Stromal cell of bone marrow (primary cell): ENCODE measurements at places on chromosomes 3 and 15.

- no peak for DNase-seq
Observed at GRCh38 chr3:85853805-85854204, 895.0 kb downstream of the CADM2 start.

DNA sequence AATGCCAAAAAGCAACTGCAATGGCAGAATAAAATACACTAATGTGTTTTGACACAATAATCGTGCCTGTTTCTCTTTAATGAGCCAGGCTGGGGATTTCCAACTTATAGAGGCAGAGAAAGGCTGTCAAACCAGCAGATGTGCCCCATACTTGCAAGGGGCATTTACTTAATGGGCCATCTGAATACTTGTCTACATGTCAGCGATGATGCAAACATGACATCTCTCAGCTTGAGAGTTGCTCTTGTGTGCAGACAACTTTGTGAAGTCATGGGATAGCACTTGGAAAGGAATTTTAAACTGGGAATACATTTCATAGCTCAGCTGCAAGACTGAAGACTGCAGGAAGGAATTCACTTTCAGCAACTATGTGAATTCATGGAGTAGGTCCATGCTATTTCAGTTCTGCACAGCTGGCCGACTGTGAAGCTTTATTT lies 127.4 kb upstream of the ADAMTS9 start:
- DNase-seq, result no peak

- no peak for DNase-seq
Observed at GRCh38 chr15:68206711-68207151, 1.6 kb upstream of the CALML4 start.

DNA sequence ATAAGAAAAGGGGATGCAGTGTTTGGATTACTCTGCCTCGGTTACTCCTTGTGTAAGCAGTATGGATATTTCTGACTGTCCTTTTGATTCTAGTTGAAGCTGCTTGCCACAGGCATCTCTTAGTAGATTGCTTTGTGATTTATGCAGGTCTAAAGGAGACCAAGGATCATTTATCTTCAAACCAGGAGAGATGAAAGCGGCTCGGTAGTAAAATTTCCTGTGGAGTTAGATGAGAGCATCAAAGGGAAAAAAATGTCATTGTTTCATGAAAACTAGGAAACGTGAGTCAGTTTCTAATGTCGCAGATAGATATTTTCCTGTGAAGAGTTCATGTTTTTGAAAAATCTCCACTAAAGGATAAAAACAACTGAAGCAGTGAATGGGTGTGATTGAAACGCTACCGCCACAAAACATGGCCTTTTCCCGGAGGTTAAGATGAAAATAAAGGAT lies 254.0 kb upstream of the TBL1XR1 start:
- DNase-seq, result no peak

- no peak for DNase-seq
Observed at GRCh38 chr3:45497963-45498362, 96.6 kb upstream of the LIMD1 start.

DNA sequence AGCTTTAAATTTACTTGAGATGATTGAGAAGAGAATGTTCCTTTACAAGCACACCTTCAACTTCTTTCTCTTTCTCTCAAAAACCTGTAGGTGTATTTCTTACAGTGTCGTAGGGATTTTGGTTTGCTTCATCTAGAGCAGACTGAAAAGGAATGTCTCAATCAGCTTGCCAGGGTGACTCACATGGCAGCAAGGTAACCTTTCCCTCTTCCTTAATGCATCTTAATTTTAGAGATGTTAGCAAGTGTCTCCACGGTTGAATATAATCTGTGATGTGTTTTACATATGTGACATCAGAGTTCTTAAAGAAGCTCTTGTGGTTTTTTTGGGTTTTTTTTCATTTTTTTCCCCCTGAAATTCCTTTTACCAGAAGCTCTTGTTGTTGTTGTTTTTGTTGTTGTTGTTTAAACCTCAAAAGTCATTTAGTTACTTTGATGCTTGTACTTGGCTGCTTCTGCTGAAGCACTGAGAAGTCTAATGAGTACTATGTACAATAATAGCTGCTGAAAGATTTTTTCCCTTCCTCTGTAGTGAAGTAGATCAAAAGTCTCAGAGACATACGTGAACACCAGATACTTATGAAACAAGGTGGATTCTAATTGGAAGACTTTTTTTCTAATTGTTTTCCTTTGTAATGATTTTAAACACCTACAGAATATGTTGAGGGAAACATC lies 83.1 kb downstream of the RETNLB start:
- no peak for DNase-seq

DNA sequence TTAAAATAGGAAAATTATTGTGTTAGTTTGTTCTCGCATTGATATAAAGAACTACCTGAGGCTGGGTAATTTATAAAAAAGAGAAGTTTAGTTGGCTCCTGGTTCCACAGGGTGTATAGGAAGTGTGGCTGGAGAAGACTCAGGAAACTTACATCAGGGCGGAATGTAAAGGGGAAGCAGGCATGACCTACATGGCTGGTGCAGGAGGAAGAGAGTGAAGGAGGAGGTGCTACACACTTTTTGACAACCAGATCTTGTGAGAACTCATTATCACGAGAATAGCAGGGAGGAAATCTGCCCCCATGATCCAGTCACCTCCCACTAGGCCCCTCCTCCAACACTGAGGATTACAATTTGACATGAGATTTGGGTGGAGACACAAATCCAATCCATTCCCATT lies 490.7 kb downstream of the RBMS3 start:
- DNase-seq, result no peak

GRCh38 chr15:99507504-99508310 lies 58.1 kb upstream of the MEF2A start:
- peak; percentile 36 for DNase-seq

- DNase-seq, result no peak
Observed at GRCh38 chr3:44109771-44110361, 131.8 kb upstream of the TOPAZ1 start.

- no peak for DNase-seq
Observed at GRCh38 chr3:171189394-171190080, 163.0 kb upstream of the SLC2A2 start.

DNA sequence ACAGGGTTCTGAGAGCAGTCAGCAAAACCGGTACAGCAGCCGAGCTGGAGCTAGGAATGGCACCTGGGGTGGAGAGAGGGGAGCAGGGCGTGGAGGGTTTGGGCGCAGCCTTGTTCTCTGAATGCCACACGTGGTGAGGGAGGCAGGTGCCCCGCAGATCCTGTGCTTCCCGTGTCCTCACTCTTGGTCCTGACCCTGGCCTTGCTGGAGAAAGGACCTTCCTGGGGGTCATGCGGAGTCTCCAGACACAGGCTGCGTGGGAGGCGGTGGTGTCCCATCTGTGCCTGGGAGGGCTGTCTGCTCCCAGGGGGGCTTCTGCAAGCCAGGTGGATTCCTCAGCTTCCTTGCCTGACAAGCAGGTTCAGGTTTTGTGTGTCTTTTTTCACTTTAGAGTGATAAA lies 244.7 kb upstream of the LYSMD4 start:
- no peak for DNase-seq

DNA sequence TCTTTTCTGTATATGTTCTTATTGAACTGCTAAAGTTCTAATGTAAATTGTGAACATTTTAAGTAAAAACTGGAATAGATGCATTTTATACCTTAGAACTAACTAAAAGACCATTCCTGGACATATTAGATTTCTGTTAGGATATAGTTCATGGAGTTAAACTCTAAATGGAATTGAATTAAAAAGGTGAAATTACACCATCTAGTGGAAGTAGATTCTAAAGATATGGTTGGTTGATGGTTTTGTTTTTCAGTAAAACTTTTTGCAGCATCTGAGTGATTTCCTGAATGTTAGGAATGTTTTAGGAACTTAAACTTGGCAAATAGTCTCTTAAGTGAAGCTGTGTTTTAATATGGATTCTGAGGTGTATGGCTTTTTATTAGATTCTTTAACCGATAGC lies 96.8 kb downstream of the SLMAP start:
- no peak for DNase-seq

GRCh38 chr3:117118604-117119003 lies 409.0 kb downstream of the TUSC7 start:
- DNase-seq, result no peak

- DNase-seq, result no peak
Observed at GRCh38 chr15:45147606-45148005, 17.8 kb downstream of the DUOX1 start.

DNA sequence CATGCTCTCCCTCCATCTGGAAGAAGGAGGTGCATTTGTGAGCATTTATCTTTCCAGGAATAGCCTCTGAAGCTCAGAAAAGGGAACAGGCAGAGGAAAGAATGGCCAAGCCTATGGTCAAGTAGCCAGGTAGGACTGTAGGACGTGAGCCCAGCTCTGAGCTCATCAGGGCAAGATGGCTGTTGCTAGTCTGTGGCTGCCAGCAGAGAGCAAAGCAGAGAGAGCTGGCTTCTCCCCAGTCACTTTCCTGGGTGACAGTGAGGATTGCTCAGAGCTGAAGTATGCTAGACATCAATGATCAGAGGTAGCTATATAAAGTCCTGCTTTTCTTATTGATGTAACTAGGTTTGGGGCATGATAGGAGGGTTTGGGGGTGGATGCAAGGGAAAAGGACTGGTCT lies 146.1 kb upstream of the SLC24A5 start:
- no peak for DNase-seq

DNA sequence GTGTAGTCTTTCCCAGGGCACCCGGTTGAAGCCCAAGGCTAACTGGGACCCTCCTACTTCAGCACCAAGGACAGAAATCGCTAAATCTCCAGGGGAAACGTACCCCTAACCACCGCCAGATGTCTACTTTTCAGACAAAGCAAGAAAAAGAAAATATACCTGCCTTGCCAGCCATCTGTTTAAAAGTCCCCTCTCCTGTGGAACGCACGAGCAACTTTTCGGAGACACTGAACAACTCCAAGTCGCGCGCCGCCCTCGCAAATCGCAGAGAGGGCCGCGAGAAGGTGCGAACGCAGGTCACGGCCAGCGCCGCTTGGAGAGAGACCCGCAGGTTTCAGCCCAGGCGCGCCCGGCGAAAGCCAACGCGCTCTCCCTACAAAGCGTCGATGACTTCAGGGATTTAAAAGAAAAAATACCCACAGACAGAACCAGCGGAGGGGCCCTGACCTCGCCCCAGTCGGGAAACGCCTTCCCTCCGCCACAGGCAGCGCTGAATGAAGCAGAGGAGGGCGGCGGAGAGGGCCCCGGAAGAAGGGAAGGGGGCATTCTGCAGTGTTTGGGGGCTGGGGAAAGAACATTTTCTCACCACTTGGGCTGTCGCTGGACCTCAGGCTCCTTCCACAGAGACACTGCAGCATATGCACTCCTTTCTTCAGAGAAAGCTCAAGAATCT lies 213.1 kb downstream of the FGF12 start:
- no peak for DNase-seq

DNA sequence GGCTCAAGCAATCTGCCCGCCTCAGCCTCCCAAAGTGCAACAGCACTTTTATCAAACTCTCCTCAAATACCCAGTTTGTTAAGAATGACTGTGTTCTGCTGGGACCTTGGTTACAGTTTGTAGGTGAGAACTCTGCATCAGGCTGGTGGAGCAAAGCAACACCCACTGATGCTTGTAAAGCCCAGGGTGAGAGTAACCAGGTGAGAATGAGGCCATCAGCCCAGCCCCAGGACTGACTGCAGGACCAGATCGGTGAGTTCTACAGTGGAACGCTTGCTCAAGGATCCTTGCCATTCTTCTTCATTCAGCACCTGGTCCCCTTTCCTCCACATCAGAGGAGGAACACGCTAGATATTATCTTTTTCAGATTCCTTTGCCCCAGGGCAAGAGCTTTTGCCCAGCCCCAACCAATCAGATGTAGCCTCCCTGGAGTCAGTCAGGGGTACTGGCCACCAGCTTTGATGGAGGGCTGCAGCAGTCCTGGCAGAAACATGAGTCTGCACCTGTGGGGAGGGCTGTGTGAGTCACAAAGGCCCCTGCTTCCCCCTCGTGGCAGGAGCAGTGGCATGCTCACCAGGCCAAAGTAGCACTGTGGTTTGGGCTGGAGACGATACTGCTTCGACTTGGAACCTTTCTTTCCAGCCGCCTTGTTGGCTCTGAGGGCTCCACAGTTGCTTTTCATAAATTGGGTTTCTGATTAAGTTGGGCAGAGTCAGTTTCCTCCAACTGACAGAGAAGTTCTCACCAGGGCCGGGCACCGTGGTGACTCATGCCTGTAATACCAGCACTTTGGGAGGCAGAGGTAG lies 3.5 kb upstream of the SHISA5 start:
- DNase-seq, result no peak

- DNase-seq, result no peak
Observed at GRCh38 chr15:72992841-72993252, 59.4 kb upstream of the NEO1 start.

GRCh38 chr3:196143708-196144382 lies 62.0 kb upstream of the TFRC start:
- DNase-seq, result no peak

GRCh38 chr15:29448320-29448719 lies 178.7 kb upstream of the NSMCE3 start:
- no peak for DNase-seq

DNA sequence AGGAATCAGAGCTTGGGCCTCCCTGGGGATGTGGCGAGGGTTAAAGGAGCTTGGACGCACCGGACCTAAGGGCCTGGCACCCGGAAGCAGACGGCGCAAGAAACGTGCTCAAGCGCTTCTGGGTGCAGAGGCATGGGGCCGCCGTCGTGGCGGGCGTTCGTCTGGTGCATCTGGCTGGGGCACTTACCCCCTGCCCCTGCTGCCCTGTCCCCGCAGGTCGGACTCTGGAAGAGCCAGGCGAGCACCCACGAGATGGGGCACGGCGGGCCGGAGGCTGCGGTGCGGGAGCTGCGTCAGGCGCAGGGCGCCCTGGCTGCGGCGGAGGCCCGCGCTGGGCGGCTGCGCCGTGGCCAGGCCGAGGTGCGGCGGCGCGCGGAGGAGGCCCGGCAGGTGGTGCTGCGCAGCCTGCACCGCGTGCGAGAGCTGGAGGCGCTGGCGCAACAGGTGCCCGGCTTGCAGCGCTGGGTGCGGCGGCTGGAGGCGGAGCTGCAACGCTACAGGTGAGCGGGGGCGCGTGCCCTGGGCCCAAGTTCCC lies 2.5 kb downstream of the EFCC1 start:
- no peak for DNase-seq

DNA sequence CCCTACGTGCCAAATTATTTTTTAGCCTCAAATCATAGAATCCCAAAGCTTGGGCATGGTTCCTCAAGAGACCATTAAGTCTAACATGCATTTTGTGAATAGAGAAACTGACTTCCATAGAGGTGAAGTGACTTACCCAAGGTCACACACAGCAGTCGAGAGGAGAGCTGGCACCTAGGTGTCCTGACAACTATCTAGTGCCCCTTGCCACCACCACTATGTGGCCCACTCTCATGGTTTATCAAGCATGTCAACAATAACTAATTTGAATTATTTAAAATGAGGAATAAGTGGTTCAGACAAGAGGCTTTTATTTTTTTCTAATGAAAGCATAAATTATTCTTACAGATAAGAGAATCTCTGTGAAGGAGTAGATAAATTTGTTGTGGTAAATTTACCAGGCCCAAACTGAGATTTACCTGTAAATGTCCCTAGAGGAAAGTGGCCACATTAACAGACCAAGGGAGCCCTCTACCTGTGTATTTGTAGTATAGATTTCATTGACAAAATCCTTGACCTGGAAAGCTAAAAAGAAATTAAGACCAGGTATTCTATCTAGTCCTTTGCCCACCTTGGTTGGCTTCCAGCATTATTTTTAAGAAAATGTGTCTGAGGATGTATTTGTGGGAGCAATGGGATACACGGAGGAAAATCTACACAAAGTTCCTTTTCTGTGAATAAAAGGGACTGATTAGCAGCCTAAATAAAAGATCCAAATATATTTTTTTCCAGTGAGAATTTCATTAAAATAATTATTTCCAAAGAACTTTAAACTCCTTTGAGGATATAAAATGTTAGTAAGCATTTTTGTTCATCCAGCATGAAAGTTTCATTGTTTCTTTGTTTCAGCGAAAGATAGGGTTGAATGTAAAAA lies 49.1 kb downstream of the IQCH start:
- DNase-seq, result no peak

GRCh38 chr3:159854500-159855124 lies 134.0 kb upstream of the IL12A start:
- DNase-seq, result peak; percentile 54
